ENCODE measurements at places on chromosomes 6 and 20.

DNA sequence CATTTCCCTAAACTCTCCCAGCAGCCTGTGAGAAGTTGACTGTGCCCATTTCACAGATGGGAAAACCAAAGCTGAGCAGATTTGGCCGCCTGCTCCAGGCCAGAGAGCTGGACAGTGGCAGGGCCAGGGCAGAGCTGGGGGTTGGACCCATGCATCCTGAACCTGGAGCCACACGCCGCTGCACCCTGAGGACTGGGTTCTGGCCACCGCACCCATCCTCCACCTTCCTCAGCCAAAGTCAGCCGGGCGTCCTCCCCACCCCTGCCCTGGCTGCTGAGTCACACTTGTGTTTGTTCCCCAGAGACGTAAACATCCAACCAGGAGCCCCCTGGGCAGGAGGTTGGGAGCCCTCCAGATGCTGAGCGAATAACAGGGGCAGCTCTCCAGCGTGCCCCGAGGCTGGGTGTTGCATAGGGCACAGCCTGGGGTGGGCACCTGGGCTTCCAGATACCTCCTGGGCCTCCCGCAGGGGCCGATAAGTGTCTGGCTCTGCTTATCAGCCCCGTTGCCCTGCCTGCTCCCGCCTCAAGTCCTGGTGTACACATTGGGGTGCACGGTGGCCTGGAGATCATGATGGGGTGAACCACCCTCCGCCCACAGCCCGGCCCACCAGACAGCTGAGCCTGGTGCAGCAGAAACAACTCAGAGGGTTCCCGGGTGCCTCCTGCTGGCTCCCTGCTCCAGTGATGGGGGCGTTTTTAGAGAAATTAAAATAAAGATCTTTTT, 23.8 kb downstream of the RBM38 start:
- no peak for DNase-seq

GRCh38 chr6:41687501-41688175, 47.8 kb downstream of the TFEB start:
- no peak for DNase-seq

- no peak for DNase-seq
Measured at GRCh38 chr6:11804135-11804534, 25.5 kb upstream of the ADTRP start.

DNA sequence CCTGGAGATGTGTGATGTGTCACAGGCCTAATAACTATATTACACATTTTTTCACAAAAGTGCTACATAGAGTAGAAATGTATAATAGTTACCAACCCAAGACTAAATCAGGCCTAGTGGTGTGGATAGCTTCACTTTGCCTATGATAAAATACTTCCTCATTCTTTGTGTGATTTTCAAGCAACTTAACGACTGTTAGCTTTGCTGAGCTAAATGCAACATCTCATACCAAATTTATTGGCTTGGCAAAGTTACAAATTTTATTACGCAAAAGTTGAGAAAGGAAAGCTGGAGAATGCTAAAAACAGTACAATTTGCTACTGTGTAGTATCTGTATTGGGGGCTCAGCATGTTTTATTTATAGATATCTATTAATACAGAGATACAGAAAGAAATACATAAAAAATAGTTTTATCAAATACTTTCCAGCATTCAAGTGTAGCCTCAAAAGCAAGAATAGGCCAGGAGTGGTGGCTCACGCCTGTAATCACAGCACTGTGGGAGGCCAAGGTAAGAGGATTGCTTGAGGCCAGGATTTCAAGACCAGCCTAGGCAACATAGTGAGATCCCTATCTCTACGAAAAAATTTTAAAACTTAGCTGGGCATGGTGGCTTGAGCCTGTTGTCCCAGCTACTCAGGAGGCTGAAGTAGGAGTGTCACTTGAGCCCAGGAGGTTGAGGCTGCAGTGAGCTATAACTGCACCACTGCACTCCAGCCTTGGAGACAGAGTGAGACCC, 3.6 kb upstream of the EDN1 start:
- DNase-seq: no peak

DNA sequence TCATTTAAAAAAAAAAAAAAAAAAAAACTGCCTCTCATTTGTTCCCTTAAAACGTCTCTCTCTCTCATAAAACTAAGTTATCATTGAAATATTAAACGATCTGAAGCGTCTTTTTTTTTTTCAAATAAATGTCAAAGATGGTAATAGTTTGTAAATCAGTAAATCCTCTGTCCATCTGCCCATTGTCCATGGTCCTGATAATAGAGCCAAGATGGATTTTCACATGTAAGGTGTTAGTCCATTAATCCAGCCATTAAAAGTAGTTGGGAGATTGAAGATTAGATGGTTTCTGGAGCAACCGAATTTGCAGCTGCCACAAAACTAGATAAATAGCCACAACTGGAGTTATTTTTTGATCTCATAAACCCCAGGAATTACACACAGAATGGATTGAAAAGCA, 145.8 kb upstream of the SNX9 start:
- no peak for DNase-seq

- DNase-seq: no peak
Measured at GRCh38 chr20:60955706-60956105, 296.4 kb upstream of the CDH4 start.

GRCh38 chr6:33923857-33924514, 120.2 kb upstream of the MLN start:
- DNase-seq: no peak

- no peak for DNase-seq
Measured at GRCh38 chr20:48313324-48313723, 514.5 kb downstream of the PREX1 start.

- no peak for DNase-seq
Measured at GRCh38 chr6:13763740-13764381, 50.5 kb downstream of the MCUR1 start.

- no peak for DNase-seq
Measured at GRCh38 chr6:106158816-106159215, 72.7 kb downstream of the PRDM1 start.

- no peak for DNase-seq
Measured at GRCh38 chr6:157640746-157641451, 182.1 kb upstream of the SNX9 start.

DNA sequence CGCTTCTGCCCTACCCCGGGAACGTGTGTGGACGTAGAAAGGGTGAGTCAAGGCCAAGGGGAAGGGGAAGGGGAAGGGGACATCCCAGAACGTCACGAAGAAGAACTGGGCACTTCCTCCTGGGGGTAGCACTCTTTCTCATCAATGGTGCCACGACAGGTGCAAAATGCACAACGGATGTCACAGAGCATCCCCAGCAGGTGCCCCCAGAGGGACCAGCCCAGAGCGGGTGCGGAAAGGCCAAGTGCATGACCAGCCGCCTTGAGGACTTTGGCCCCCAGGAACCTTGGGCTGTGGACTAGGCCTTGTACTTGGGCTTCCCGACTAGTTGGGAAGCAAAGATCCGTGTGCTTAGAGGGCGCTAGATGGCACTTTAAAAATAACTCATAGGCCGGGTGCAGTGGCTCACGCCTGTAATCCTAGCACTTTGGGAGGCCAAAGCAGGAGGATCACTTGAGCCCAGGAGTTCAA, 12.1 kb upstream of the SRC start:
- DNase-seq: no peak

- DNase-seq: no peak
Measured at GRCh38 chr20:14632906-14633305, 295.5 kb upstream of the FLRT3 start.

All from neuronal stem cell (in vitro differentiated cells).